ENCODE measurements at places on chromosomes 1 and 21. TPM values are rescaled to one million over a fixed set of nuclear protein-coding genes. Genes with fewer than 3 reads are reported as not detected.

DNA sequence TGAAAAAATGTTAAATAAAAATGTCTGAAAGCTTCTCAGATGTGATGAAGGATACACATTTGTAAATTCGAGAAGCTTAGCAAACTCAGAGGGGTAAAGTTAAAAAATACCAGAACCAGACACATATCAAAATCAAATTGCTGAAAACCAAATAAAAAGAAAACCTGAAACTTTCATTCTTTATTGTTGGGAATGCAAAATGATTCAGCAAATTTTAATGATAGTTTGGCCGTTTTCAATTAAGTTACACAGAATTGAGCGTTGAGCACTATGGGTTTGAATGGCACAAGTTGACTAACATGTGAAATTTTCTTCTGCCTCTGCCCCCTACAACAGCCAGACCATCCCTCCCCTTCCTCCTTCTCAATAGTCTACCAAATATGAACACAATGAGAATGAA lies 33.5 kb upstream of the GRIK1 start:
- H3K4me1 ChIP-seq: no peaks in the 10 kb centered on the region
- H3K27ac ChIP-seq: no peak overlapping the region
- no peaks in the 10 kb centered on the region for H3K36me3 ChIP-seq
- no peaks in the 10 kb centered on the region for H3K27me3 ChIP-seq
- no peak overlapping the region for H3K4me3 ChIP-seq
- no peak for DNase-seq

CTH gene
- polyA plus RNA-seq: 1.3 TPM

GRCh38 chr1:58584082-58584895 lies 7.2 kb upstream of the TACSTD2 start:
- no peaks in the 10 kb centered on the region for H3K4me1 ChIP-seq
- DNase-seq: no peak
- H3K36me3 ChIP-seq: no peaks in the 10 kb centered on the region
- no peak overlapping the region for H3K27ac ChIP-seq
- H3K4me3 ChIP-seq: no peak overlapping the region

GRCh38 chr21:31873696-31874599 lies 1.1 kb downstream of the HUNK start:
- H3K27me3 ChIP-seq: peaks cover 15% of the 10 kb centered on the region
- no peak overlapping the region for H3K27ac ChIP-seq
- no peaks in the 10 kb centered on the region for H3K36me3 ChIP-seq
- H3K4me3 ChIP-seq: no peak overlapping the region
- no peak for DNase-seq

DNA sequence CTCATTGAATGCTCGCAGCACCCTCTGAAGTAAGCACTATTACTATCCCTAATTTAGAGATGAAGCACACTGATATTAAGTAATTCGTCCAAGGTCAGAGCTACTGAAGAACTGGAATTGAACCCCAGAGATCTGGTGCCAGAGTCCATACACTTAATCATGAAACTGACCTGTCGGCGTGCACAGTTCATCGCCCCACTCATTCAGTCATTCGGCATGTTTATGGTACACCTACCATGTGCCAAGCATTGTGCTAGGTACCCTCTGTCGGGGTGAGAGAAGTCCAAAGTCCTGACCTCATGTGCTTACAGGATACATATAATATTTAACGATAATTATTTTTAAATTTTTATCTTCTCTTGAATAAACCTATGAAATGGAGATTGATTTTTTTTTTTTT lies 5.6 kb upstream of the CENPS start:
- no peak for DNase-seq
- H3K4me3 ChIP-seq: no peak overlapping the region
- H3K36me3 ChIP-seq: no peaks in the 10 kb centered on the region
- no peak overlapping the region for H3K27ac ChIP-seq
- peaks cover 15% of the 10 kb centered on the region for H3K4me1 ChIP-seq

CRP gene
- polyA plus RNA-seq: not detected

DNA sequence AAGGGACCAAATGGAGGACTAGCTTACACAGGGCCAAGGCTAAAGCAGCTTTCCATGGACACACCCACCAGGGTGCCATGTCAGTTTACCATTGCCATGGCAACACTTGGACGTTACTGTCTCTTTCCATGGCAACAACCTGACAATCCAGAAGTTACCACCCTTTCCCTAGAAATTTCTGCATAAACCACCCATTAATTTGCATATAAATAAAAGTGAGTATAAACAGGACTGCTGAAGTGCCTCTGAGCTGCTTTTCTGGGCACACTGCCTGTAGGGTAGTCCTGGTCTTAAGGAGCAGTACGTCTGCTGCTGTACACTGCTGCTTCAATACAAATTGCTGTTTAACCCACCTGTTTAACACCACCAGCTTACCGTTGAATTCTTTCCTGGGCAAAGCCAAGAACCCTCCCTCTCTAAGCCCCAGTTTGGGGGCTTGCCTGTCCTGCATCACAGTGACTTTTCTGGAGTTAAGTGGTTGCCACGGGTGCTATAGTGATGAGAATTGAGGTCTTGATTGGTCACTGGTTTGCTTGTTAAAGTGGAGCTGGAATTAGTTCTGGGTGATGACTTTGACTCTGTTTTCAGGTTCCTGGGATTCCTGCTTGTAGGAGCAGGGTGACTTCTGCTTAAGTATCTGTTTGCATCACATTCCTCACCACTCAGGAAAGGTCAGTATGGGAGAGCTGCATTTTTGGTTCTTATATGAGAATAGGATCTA lies 83.2 kb downstream of the CLDN17 start:
- no peaks in the 10 kb centered on the region for H3K27me3 ChIP-seq
- H3K36me3 ChIP-seq: no peaks in the 10 kb centered on the region
- no peak overlapping the region for H3K27ac ChIP-seq
- no peak overlapping the region for H3K4me3 ChIP-seq
- no peak for DNase-seq

DNA sequence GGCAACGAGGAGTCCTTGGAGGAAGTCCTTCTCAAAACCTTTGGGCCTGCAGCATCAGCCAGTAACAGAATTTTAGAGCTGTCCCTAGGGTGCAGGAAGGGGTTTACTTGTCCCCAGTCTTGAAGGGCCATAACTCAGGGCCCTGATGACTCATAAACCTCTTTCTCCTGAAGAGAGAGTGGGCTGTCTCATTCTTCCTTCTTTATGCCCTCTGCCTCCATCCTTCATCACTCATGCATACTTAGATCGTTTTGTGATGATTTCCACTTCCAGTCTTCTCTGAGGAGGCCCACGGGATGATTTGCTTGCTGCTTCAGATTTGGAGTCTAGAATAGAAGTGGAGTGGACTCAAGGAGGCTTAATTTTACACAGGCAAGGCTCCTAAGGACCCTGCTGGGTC lies 60.2 kb downstream of the NDUFS5 start:
- no peak overlapping the region for H3K4me3 ChIP-seq
- DNase-seq: no peak
- no peaks in the 10 kb centered on the region for H3K36me3 ChIP-seq
- H3K4me1 ChIP-seq: peaks cover 12% of the 10 kb centered on the region

TNFRSF18 gene
- polyA plus RNA-seq: 22.1 TPM

- no peaks in the 10 kb centered on the region for H3K4me1 ChIP-seq
- H3K4me3 ChIP-seq: no peak overlapping the region
- peaks cover 9% of the 10 kb centered on the region for H3K27me3 ChIP-seq
- H3K27ac ChIP-seq: no peak overlapping the region
- no peak for DNase-seq
These were observed 615.2 kb downstream of the MATN1 start for GRCh38 chr1:30108186-30108585.

GRCh38 chr1:31470794-31471315 lies 57.8 kb downstream of the SERINC2 start:
- no peaks in the 10 kb centered on the region for H3K4me1 ChIP-seq
- H3K4me3 ChIP-seq: no peak overlapping the region
- H3K36me3 ChIP-seq: no peaks in the 10 kb centered on the region

- H3K4me3 ChIP-seq: no peak overlapping the region
- H3K36me3 ChIP-seq: no peaks in the 10 kb centered on the region
- H3K27ac ChIP-seq: no peak overlapping the region
- H3K27me3 ChIP-seq: no peaks in the 10 kb centered on the region
- H3K4me1 ChIP-seq: no peaks in the 10 kb centered on the region
These were observed 762.1 kb upstream of the NEGR1 start for GRCh38 chr1:73044241-73045036.

C8B gene
- polyA plus RNA-seq: not detected

KRTAP19-3 gene
- polyA plus RNA-seq: not detected

GRCh38 chr1:20076710-20077461 lies 6.9 kb downstream of the PLA2G5 start:
- no peaks in the 10 kb centered on the region for H3K27me3 ChIP-seq
- H3K36me3 ChIP-seq: no peaks in the 10 kb centered on the region
- H3K27ac ChIP-seq: no peak overlapping the region
- DNase-seq: no peak
- no peaks in the 10 kb centered on the region for H3K4me1 ChIP-seq
- H3K4me3 ChIP-seq: no peak overlapping the region

DNA sequence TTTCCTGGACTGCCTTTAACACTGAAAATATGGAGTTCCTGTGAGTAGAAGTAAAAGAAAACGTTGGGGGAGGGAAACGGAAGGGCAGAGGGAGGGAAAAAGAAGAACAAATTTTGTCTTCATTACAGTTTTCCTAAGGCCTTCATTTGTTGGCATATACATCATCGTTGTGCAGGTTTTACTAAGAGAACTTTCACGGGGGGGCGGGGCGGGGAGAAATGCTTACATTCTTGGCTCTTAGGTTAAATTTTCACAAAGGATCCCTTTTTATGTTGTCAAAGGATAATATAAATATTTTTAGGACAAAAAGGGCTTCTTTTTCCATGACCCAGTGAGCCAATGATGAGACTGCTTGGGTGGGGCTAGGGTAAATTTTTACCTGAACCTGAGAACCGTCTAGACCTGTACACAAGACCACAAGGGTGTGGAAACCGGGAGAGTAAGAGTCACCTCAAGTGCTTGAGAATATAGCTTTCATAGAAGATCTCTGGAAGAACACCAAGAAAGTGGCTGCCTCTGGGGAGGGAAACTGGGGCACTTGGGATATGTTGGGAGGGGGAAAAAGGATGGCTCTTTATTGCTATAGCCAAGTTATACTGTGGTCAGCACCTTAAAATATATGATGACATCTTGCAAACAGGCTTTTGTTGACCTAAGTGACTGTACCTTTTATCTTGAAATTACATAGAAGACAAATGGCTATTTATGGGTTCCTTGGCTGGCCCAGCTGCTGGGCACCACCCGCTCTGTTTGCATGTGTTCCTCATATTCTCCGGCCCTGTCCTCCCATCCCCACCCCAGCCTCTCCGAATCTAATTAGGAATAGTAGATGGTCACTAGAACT lies 2.0 kb upstream of the UTP25 start:
- H3K36me3 ChIP-seq: peaks cover 3% of the 10 kb centered on the region
- no peak overlapping the region for H3K4me3 ChIP-seq
- DNase-seq: no peak
- no peak overlapping the region for H3K27ac ChIP-seq
- H3K4me1 ChIP-seq: peaks cover 18% of the 10 kb centered on the region

DNA sequence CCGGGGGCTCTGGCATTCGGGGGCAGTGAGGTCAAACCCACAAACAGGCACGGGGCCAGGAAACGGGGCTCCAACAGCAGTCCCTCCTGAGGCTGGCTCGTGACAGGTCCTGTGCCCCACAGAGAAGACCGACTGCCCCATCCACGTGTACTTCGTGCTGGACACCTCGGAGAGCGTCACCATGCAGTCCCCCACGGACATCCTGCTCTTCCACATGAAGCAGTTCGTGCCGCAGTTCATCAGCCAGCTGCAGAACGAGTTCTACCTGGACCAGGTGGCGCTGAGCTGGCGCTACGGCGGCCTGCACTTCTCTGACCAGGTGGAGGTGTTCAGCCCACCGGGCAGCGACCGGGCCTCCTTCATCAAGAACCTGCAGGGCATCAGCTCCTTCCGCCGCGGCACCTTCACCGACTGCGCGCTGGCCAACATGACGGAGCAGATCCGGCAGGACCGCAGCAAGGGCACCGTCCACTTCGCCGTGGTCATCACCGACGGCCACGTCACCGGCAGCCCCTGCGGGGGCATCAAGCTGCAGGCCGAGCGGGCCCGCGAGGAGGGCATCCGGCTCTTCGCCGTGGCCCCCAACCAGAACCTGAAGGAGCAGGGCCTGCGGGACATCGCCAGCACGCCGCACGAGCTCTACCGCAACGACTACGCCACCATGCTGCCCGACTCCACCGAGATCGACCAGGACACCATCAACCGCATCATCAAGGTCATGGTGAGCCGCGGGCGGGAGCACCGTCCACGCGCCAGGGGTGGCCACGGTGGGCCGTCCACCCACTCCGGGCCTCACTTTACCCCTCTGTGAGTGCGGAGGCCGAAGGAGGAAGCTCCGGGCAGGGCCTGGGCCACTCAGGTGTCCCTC lies 14.2 kb downstream of the COL6A2 start:
- no peaks in the 10 kb centered on the region for H3K4me1 ChIP-seq
- H3K27me3 ChIP-seq: no peaks in the 10 kb centered on the region
- H3K27ac ChIP-seq: no peak overlapping the region

- H3K27ac ChIP-seq: no peak overlapping the region
- peaks cover 79% of the 10 kb centered on the region for H3K36me3 ChIP-seq
- H3K4me3 ChIP-seq: no peak overlapping the region
- no peaks in the 10 kb centered on the region for H3K27me3 ChIP-seq
These were observed 11.1 kb downstream of the PEA15 start for GRCh38 chr1:160216301-160216700.

DNA sequence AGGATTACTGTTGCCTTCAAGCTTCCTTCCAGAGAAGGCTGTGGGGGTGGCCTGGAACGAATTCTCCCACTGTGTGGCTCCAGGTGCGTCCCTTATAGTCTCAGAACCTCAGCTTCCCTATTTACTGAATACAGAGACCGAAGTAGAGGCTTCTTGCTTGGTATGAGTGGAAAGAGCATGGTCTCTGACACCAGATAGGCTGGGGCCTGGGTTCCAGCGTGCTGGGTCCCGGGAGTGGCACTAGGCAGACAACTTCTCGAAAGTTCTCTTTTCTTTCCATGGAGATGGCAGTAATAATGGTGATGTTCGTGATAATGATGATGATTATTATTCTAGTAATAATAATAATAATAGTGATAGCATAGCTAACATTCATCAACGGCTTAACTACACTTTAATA lies 161.7 kb downstream of the PTPRU start:
- no peaks in the 10 kb centered on the region for H3K36me3 ChIP-seq
- no peak overlapping the region for H3K27ac ChIP-seq
- DNase-seq: no peak
- H3K4me1 ChIP-seq: no peaks in the 10 kb centered on the region
- no peaks in the 10 kb centered on the region for H3K27me3 ChIP-seq

DNA sequence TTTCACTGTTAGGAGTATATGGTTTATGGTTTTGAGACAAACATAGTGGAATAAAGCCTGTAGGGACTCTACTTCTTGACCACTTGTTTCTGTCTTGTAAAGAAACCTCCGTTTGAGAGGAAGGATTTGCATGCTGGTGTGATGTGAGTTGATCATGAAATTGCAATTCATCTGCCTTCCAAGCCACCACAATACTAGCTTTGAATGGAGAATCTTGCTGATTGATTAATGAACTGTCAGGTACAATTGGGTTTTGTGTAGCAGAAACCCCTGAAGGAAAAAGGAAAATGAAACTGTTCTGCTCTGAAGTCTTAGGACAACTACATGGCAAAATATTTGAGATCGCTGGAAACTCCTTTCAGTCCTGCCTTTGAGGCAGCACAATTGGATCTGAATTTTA lies 90.7 kb downstream of the VPS13D start:
- no peaks in the 10 kb centered on the region for H3K27me3 ChIP-seq
- H3K27ac ChIP-seq: no peak overlapping the region

CCDC181 gene
- polyA plus RNA-seq: not detected

Data from CD4-positive, alpha-beta memory T cell (primary cell).